NCI-H345 (cell line): ENCODE measurements at places on chromosomes 12 and 14.

DNA sequence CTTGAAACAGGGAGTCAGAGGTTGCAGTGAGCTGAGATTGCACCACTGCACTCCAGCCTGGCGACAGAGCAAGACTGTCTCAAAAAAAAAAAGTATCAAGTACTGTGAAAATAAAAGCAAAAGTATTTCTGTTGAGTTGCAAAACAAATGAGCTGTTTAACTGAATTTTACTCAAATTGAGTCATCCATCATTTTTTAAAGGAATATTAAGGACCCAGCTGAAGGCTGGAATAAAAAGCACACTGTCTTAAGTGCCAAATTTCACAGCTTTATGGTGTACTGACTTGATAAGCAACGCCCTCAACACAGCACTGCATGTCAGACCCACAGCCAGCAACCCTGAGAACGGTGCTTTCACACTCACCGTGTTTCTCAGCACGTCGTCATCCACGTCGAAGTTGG, 57.9 kb downstream of the AMN start:
- DNase-seq, result no peak

GRCh38 chr12:114666746-114667668, 17.0 kb downstream of the TBX3 start:
- no peak for DNase-seq

DNA sequence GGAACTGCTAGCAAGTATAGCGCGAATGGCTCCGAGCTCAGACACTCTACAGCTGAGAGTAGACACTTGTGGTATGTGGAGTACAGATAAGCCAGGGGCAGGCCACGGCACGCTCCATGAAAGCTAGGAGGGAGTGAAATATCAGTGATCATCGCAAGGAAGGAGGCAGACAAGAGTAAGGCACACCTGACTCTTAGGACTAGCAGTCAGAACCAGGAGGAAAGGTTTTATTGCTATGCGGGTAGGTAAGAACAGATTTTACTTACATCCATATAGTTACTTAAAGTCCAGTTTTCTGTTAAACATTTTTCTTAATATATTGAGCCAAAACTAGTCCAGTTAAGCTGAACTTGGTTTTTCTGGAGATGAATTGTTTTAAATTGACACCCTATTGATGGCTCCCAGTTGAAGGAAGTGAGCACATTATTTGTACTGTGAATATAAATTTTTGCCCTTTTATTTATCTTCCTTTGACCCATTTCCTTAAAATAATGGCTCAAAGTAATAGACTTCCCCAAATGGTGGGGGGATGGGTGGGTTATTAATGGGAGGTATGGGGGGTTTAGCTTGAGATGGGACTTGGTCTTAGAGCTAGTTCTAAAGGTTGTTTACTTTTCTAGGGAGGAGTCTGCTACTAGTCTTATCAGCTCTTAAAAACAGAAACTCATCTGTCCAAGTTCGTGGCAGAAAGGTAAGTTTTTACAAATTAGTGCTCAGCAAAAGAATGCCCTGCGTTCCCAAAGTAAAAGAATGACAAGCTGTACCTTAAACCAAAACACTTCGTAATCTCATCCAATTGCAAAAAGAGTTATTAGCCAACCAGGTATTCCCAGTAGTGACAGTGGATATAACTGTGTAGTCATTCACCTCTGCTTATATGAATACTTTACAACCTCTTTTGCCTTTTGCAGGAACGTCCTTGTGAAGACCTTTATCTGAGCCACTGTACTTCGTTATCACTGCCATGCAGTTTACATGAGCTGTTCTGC, 5.8 kb downstream of the HNRNPA1 start:
- DNase-seq, result no peak

DNA sequence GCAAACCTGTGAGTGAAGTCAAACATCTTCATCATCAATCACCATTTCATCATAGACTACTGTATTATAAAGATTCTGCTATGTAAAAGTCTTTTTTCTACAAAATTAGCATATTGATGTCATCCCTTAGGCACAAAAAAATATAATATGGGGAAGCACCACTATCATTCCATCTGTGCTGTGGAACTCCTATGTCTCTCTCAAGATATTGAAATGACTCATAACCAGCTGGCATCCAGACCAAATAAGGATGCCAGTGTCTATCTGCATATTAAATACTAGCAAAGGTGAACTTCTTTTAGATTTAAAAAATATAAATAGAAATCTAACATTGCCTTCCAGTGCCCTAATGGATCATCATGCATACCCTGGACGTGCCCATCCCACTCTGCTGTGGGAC, 17.9 kb upstream of the DCAF5 start:
- no peak for DNase-seq

DNA sequence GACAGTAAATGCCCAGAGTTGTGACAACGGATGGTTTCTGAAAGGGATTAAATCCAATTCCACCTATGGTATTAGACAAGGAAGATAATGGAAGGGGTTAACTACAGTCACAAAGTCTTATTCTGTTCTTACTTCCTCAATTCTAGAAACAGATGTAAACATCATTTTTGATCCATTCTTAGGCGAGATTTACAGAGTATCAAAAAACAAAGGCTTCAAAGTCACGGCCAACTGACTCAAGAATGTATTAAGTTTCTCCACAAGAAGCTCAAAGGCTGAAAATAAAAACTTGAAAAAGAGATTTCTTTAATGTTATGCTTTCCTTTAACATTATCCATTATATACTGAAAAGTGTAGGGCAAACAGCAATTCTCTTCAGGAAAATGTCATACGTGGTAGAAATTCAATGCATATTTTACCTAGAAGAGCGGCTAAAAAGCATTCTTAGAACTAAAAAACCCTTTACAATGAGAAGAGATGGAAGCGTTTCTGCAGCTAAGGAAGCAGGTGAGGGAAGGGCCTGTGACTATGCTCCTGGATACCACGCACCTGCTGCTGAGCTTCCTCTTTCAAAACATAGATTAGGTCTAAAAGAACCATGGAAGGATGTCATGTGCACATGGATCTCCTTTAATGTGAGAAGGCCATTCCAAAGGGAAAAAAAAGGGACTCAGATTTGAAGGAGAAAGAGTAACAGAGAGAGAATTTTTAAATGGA, 185.8 kb downstream of the STXBP6 start:
- DNase-seq, result no peak

DNA sequence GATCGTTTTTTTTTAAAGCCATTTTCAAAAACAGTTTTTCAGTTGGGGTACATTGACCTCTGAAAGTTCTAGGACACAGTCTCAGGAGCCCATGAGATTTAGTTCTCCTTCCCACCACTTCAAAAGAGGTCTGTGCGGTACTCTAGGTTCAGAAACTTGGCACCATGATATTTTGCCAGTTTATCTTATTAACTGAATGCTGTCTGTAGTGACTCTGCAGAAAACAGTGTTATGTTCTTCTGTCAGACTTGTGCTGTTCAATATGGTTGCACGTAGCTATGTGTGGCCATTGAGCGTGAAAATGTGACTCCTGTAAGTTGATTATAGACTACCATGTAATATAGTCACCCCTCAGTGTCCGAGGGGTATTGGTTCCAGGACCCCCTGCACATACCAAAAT, 35.9 kb downstream of the CRADD start:
- no peak for DNase-seq

DNA sequence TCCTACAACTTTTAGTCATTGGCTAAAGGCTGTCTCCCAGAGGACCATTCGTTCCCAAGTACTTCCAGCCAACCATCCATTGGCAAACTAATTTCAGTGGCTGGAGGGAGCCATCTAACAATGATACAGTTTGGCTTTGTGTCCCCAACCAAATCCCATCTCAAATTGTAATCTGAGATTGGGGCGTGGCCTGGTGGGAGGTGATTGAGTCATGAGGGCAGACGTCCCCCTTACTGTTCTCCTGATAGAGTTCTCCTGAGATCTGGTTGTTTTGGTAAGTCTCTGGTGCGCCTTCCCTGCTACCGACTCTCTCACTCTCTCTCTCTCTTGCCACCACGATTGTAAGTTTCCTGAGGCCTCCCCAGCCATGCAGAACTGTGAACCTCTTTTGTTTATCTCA, 99.7 kb upstream of the FUT8 start:
- no peak for DNase-seq

DNA sequence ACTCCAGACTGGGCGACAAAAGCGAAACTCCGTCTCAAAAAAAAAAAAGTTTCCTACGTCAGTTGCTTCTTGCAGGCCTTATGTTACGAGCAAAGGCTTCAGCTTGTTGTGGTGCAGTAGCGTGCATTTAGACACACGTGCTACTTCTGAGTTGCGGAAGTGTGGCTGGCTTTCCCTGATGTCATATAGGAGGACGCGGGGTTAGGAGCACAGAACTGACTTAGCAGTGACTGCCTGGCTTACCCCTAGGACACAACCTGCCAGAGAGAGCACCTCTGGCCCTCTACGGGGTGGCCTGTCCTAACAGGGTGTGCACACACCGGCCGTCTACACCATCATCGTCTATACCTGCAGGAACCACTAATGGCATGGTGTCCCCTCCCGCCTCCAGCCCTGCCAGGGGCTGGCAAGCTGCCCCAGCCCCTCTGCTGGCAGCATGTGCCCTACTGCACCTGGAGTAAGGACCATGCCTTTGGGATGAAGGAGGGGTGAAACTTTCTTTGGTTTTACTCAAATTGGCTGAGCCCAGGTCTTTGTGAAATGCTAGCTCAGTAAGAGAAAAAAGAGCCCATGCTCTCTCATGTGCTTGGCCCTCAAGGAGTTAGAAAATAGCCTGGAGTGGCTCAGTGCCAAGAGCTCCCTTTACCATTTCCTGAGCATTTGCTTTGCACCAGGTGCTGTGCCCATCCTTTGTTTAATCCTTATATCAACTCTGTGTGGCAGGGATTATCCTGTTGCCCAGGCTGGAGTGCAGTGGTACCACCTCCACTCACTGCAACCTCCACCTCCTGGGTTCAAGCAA, 1.7 kb upstream of the GPR68 start:
- DNase-seq, result peak; percentile 53

DNA sequence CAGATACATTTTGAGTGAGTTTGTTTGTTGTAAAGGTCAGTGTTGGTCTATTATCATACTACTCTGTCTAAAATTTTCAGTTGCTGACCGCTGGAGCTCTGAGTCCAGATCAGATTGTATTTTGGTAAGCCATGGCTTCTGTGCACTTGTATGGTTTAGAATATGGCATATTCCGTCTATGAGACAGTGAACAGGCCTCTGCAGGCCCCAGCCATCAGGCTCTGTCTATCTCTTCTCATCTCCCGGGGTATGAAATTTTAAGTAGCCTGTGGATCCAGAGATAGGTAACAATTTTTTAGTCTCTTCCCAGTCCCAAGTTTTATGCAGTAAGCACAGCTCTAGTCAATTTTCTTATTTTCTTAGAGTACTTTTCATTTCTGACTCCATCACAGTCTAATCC, 1929.1 kb upstream of the SEL1L start:
- no peak for DNase-seq
